ENCODE measurements at places on chromosomes 2 and 18. TPM values are rescaled to one million over a fixed set of nuclear protein-coding genes. Genes with fewer than 3 reads are reported as not detected.

GRCh38 chr2:172462849-172463381, 35.5 kb downstream of the ITGA6 start:
- no peaks in the 10 kb centered on the region for H3K27me3 ChIP-seq
- peak overlapping the region; percentile 34 for H3K4me3 ChIP-seq
- no peaks in the 10 kb centered on the region for H3K36me3 ChIP-seq
- DNase-seq = peak; percentile 84
- H3K4me1 ChIP-seq = peaks cover 81% of the 10 kb centered on the region

DNA sequence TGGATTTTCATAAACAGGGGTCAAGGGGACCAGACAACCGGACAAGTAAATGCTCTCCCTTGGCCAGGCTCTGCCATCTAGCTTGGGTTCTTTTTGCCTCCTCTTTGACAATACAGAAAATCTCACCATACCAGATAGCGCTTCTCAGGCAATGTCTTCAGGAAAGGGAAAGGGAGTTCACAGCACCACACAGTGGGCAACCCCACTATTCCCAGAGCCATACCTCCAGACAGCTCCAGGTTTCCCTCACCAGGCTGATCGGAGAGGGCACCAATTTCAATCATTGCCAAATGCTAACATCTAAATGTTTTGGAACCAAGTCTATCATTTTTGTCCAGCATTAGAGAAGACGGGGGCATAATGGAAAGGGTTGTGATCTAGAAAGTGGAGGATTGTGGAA, 28.1 kb downstream of the CCDC68 start:
- no peaks in the 10 kb centered on the region for H3K4me1 ChIP-seq
- H3K36me3 ChIP-seq = no peaks in the 10 kb centered on the region
- H3K27ac ChIP-seq = no peak overlapping the region

DNA sequence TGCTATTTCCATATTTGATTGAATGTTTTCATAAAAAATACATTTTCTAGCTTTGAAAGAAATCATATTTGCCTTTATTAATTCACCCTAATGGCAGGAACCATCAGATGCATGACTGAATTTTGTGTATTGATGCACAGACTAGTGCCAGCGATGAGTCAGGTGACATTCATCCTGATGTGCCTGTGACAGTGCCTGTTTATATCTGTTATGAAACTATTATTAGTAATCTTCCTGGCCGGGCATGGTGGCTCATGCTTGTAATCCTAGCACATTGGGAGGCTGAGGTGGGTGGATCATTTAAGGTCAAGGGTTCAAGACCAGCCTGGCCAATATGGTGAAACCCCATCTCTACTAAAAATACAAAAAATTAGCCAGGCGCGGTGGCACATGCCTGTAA, 170.0 kb downstream of the TSN start:
- no peak overlapping the region for H3K27ac ChIP-seq
- no peaks in the 10 kb centered on the region for H3K4me1 ChIP-seq
- no peaks in the 10 kb centered on the region for H3K36me3 ChIP-seq
- no peaks in the 10 kb centered on the region for H3K27me3 ChIP-seq

TMEM37 gene
- total RNA-seq = 0.44 TPM

CERKL gene
- 0.11 TPM for total RNA-seq

ALK gene
- total RNA-seq = not detected

SPP2 gene
- not detected for total RNA-seq

- no peak for DNase-seq
- no peaks in the 10 kb centered on the region for H3K36me3 ChIP-seq
- no peak overlapping the region for H3K4me3 ChIP-seq
- no peaks in the 10 kb centered on the region for H3K4me1 ChIP-seq
- no peaks in the 10 kb centered on the region for H3K27me3 ChIP-seq
These were observed 144.6 kb downstream of the CABLES1 start for GRCh38 chr18:23279931-23280330.

RUFY4 gene
- 0.30 TPM for total RNA-seq

GRCh38 chr2:161427664-161428587, 11.8 kb downstream of the TBR1 start:
- no peaks in the 10 kb centered on the region for H3K36me3 ChIP-seq
- H3K4me3 ChIP-seq = no peak overlapping the region
- peaks cover 18% of the 10 kb centered on the region for H3K4me1 ChIP-seq
- no peak for DNase-seq
- peaks cover 47% of the 10 kb centered on the region for H3K27me3 ChIP-seq

REG1B gene
- not detected for total RNA-seq

TANK gene
- total RNA-seq = 90.2 TPM

- H3K27me3 ChIP-seq = no peaks in the 10 kb centered on the region
- no peak overlapping the region for H3K4me3 ChIP-seq
- H3K27ac ChIP-seq = no peak overlapping the region
- no peaks in the 10 kb centered on the region for H3K36me3 ChIP-seq
- H3K4me1 ChIP-seq = peaks cover 8% of the 10 kb centered on the region
- DNase-seq = no peak
These were observed 130.9 kb downstream of the NCOA1 start for GRCh38 chr2:24621779-24622538.

DLX1 gene
- not detected for total RNA-seq

- no peaks in the 10 kb centered on the region for H3K36me3 ChIP-seq
- H3K4me1 ChIP-seq = no peaks in the 10 kb centered on the region
- no peak overlapping the region for H3K27ac ChIP-seq
- DNase-seq = no peak
These were observed 384.6 kb downstream of the NRXN1 start for GRCh38 chr2:50647381-50647780.

- no peaks in the 10 kb centered on the region for H3K27me3 ChIP-seq
- no peak overlapping the region for H3K4me3 ChIP-seq
- H3K36me3 ChIP-seq = no peaks in the 10 kb centered on the region
- peaks cover 5% of the 10 kb centered on the region for H3K4me1 ChIP-seq
- no peak overlapping the region for H3K27ac ChIP-seq
These were observed 145.2 kb downstream of the DTNB start for GRCh38 chr2:25528173-25528572.

- no peak for DNase-seq
- H3K27me3 ChIP-seq = no peaks in the 10 kb centered on the region
- H3K36me3 ChIP-seq = no peaks in the 10 kb centered on the region
- H3K4me1 ChIP-seq = peaks cover 6% of the 10 kb centered on the region
- no peak overlapping the region for H3K27ac ChIP-seq
These were observed 275.6 kb upstream of the ID2 start for GRCh38 chr2:8406271-8406670.

DNA sequence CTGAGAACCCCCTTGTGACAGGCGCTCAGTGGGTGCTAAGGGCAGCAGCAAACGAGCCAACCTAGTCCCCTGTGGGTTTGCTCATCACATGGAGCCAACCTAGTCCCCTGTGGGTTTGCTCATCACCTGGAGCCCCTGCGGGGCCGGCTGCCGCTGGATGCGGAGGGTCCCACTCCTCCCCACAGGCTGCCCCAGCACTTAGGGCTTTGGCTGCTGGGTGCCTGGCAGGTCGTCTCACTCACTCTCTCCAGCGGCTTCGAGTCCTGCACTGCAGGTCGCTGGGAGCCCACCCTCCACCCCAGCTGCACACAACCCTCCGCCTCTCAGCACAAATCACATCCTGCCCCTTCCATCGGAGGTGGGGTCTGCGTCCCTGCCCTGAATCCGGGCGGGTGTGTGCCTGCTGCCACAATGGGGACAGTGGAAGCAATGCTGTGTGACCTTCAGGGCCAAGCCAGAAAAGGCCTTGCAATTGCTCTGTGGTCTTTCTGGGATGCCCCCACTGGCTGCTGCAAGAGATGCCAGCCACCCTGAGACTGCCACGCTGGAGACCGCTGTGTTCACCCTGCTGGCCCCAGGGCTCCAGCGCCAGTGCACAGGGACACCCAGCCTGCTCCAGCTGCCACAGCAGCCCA, 248.1 kb upstream of the SALL3 start:
- no peaks in the 10 kb centered on the region for H3K36me3 ChIP-seq
- no peak overlapping the region for H3K27ac ChIP-seq
- no peaks in the 10 kb centered on the region for H3K4me1 ChIP-seq
- H3K27me3 ChIP-seq = no peaks in the 10 kb centered on the region
- no peak overlapping the region for H3K4me3 ChIP-seq

DNA sequence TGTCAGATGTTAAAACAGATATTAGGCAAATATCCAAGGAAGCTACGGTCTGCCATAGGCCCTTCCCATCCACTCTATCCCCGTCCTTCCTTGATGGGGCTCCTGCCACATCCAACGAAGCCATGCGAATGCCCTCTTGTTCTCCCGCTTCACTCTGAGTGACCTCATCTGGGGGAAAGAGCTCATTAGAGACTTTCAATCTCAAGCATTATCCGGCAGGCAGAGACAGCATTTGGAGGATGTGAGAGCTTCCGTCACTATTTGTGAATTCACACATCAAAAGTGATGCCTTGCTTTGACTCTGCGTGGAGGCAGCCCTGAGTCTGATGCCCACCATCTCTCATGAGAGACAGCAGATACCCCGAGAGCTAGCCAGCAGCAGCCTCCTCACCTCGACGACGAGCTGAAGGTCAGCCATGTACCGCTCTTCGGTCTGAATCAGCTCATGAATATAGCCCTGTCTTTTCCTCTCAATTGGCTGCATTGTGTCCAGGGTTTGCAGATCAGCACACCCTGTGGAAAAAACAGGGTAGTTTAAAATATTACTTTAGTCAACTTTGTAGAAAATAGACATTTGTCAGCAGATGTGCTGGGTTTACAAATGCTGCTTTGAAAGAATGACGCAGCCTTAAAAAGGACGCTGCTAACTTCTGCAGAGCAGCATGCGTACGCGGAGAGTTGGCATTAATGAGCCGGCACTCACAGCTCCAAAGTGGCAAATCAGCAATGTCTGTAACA, 45.9 kb downstream of the FAM228A start:
- H3K27ac ChIP-seq = no peak overlapping the region
- H3K4me3 ChIP-seq = no peak overlapping the region
- no peaks in the 10 kb centered on the region for H3K4me1 ChIP-seq
- H3K36me3 ChIP-seq = peaks cover 17% of the 10 kb centered on the region

SLC23A3 gene
- 12.1 TPM for total RNA-seq

DNA sequence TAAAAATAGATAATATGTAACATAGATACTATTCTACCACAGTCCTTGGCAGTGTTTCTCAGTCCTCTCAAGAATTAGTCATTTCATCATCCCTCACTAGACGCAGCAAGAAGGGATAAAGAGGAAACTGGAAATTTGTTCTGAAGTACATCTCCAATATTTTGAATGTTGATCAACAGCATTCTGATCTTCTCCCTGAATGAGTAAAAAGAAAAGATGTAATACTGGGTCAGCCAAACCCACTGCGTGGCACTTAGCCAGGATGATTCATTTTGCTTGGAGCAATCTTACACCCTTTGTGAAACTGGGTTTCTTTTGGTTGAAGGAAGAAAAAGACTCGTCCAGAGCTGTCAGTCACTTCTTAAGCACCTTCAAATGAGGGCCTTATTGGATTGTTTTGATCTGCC, 54.1 kb downstream of the TAF1B start:
- H3K36me3 ChIP-seq = no peaks in the 10 kb centered on the region
- peaks cover 13% of the 10 kb centered on the region for H3K4me1 ChIP-seq
- no peak for DNase-seq
- no peak overlapping the region for H3K4me3 ChIP-seq

DNA sequence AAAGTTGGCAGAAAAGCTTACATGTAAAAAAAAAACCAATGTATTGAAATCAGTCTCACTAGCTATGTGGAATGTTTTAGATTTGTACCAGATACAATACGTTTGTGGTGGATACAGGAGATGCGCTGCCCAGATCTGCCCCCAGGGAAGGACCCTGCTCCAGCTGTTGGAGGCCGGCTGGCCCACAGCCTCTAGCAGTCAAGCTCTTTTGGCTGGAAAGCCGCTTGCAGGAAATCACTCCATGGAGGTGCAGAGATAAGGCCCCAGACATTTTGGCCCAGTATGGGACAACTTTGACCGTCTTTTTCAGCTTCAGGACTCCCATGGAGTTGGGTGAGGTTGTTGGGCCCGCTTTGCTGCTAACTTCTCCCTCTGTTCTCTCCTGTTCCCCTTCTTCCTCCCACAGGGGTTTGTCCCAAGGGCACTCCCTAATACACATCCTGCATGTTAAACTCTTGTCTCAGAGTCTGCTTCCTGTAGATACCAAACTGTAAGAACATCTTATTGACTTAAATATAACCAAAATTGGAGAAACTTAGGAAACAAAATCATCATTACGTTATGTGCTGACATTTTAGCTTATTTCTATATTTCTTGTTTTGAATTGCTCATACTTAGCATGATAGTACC, 1.7 kb upstream of the QPCT start:
- peaks cover 12% of the 10 kb centered on the region for H3K4me1 ChIP-seq
- no peaks in the 10 kb centered on the region for H3K36me3 ChIP-seq
- H3K4me3 ChIP-seq = no peak overlapping the region

- H3K4me1 ChIP-seq = no peaks in the 10 kb centered on the region
- no peak overlapping the region for H3K27ac ChIP-seq
- H3K36me3 ChIP-seq = no peaks in the 10 kb centered on the region
- no peak overlapping the region for H3K4me3 ChIP-seq
- no peaks in the 10 kb centered on the region for H3K27me3 ChIP-seq
These were observed 164.4 kb upstream of the VRK2 start for GRCh38 chr2:57881998-57882888.

PLEKHH2 gene
- total RNA-seq = 1.2 TPM

RFX8 gene
- 1.3 TPM for total RNA-seq

MAP2 gene
- 0.47 TPM for total RNA-seq

DNA sequence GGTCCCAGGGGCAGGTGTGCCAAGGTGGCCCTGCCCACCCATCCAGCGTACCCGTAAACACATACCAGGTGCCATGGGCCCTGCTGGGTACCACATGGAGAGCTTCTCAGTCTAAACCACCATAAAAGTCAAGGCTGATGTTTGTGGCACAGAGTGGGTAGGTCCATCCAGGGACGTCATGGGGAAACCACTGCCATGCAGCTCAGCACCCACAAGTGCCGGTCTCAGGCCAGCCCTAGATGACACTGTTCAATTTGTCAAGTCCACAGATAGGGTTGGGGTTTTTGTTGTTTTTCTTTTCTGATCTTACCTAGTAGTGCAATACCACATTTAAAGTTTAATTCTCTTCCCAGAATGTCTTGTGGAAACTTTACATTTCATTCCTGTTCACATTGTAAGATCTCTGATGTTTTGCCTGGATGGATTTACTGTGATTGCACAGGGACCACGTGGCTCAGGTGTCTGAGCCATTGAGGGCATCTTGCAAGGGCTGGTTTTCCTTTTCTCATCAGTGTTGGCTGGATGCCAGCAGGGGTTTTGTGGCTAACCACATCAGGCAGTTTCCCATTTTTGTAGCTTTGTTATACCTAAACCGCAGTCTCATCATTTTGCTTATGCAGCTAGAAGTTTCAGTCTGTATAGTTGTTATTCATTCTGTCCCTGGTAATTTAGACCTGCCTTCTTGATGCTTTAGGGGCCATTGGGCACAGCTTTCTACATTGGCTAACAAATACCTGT, 64.7 kb downstream of the STK25 start:
- H3K27ac ChIP-seq = no peak overlapping the region
- DNase-seq = peak; percentile 94
- H3K4me1 ChIP-seq = peaks cover 24% of the 10 kb centered on the region
- H3K36me3 ChIP-seq = no peaks in the 10 kb centered on the region

Measured in CD4-positive, alpha-beta memory T cell (primary cell).